ENCODE measurements at places on chromosomes 16 and 17.

DNA sequence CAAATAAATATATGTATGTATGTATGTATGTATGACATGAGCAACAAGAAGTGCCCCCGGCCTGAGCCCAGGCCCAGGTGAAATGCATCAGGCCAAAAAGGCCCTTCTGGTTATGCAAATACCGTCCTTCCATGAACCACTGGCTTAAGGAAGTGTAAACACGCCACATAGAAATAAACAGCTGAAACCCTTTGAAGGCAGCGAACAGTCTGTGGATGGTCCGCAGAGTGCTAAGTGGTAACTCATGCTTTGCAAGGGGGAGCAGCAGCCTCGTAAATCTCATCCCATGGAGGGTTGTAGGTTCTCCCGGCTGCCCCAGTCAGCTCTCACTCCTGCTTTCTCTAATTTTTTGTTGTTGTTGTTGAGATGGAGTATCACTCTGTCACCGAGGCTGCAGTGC, 36.7 kb downstream of the COTL1 start:
- no peak overlapping the region for H3K4me3 ChIP-seq
- no peak for DNase-seq
- no peak overlapping the region for H3K27ac ChIP-seq
- no peaks in the 10 kb centered on the region for H3K27me3 ChIP-seq

DNA sequence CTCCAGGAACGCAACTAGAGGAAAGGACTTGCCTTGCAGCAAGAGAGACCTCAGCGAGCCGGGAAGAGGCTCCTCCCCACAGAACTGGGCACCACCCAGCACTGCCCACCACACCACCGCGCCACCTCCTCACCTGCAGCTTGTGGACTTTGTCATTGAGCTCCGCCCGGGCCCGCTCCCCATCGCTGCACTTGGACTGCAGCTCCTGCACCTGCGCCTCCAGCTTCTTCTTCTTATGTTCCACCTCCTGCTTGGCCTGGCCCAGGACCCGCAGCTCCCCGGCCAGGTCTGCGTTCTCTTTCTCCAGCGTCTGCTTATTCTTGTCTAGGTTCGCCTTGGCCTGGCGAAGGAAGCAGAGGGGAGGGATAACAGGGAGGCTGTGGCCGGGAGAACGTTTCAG, 76.7 kb downstream of the NDE1 start:
- DNase-seq: no peak
- H3K4me1 ChIP-seq: no peaks in the 10 kb centered on the region
- H3K36me3 ChIP-seq: peaks cover 13% of the 10 kb centered on the region

DNA sequence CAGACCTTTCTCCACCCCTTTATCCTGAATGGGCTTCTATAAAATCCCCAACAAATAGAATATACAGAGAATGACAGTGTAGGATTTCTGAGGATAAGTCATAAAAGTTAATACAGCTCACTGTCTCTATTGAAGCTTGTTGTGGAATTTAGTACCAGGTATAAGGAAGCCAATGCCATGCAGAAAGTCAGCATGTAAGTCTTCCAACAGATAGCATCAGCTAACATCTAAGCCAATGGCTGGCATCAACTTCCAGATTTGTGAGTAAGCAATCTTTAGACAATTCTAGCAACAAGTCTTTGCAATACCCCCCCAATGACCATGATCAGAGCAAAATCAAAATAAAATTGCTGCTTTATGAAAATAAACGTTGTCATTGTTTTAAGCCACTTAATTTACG, 22.5 kb upstream of the LRRC37A3 start:
- no peaks in the 10 kb centered on the region for H3K27me3 ChIP-seq
- H3K36me3 ChIP-seq: no peaks in the 10 kb centered on the region
- no peak overlapping the region for H3K27ac ChIP-seq
- H3K4me3 ChIP-seq: no peak overlapping the region

GRCh38 chr17:82845163-82845807, 5.5 kb upstream of the ZNF750 start:
- no peak overlapping the region for H3K4me3 ChIP-seq
- peak overlapping the region; percentile 76 for H3K27ac ChIP-seq
- no peaks in the 10 kb centered on the region for H3K27me3 ChIP-seq
- H3K36me3 ChIP-seq: peaks cover 8% of the 10 kb centered on the region
- no peak for DNase-seq

- H3K27ac ChIP-seq: no peak overlapping the region
- DNase-seq: no peak
- no peak overlapping the region for H3K4me3 ChIP-seq
- H3K27me3 ChIP-seq: no peaks in the 10 kb centered on the region
- H3K36me3 ChIP-seq: peaks cover 4% of the 10 kb centered on the region
Measured at GRCh38 chr17:50953831-50954601, 87.9 kb upstream of the TOB1 start.

GRCh38 chr16:84059111-84059510, 16.5 kb upstream of the SLC38A8 start:
- H3K27ac ChIP-seq: no peak overlapping the region
- no peak for DNase-seq
- peaks cover 81% of the 10 kb centered on the region for H3K36me3 ChIP-seq
- no peak overlapping the region for H3K4me3 ChIP-seq
- no peaks in the 10 kb centered on the region for H3K27me3 ChIP-seq
- H3K4me1 ChIP-seq: no peaks in the 10 kb centered on the region

- H3K4me1 ChIP-seq: no peaks in the 10 kb centered on the region
- no peaks in the 10 kb centered on the region for H3K27me3 ChIP-seq
- H3K27ac ChIP-seq: no peak overlapping the region
- no peak overlapping the region for H3K4me3 ChIP-seq
Measured at GRCh38 chr16:88927010-88927409, 50.0 kb downstream of the CBFA2T3 start.

- no peak overlapping the region for H3K27ac ChIP-seq
- H3K4me3 ChIP-seq: no peak overlapping the region
- DNase-seq: no peak
- H3K36me3 ChIP-seq: peaks cover 3% of the 10 kb centered on the region
- H3K4me1 ChIP-seq: peaks cover 1% of the 10 kb centered on the region
Measured at GRCh38 chr17:72687886-72688285, 404.6 kb downstream of the SLC39A11 start.

DNA sequence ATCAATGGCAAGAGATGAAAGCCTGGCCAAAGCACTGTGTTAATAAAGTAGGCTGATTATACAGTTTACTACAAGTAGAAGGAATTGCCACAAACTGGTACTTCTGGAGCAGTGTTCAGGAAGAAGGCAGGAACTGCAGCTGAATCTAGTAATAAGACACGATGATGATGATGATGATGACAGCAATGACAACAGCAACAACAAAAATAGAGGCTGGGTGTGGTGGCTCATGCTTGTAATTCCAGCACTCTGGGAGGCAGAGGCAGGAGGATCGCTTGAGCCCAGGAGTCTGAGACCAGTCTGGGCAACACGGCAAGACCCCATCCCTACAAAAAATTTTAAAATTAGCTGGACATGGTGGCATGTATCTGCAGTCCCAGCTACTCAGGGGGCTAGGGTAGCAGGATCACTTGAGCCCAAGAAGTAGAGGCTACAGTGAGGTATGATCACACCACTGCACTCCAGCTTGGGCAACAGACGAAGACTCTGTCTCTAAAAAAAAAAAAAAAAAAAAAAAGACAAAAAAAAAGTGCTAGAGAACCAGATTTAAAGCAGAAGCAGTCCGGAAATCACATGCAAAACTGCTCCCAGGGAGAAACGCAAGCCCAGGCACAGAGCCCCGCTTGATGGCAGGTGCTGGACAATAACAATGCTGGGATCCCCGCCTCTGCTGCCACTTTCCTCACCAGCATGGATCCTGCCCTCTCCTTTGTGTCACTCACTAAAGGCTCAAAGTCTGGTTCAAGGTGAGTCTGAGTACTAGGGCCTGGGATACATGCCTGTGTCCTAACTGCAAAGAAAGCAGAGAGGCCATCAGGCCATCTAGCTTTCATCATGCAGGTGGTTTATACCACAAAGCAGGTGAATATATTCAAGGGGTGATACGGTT, 44.8 kb downstream of the CPPED1 start:
- H3K4me1 ChIP-seq: no peaks in the 10 kb centered on the region
- no peak overlapping the region for H3K27ac ChIP-seq
- no peaks in the 10 kb centered on the region for H3K27me3 ChIP-seq

DNA sequence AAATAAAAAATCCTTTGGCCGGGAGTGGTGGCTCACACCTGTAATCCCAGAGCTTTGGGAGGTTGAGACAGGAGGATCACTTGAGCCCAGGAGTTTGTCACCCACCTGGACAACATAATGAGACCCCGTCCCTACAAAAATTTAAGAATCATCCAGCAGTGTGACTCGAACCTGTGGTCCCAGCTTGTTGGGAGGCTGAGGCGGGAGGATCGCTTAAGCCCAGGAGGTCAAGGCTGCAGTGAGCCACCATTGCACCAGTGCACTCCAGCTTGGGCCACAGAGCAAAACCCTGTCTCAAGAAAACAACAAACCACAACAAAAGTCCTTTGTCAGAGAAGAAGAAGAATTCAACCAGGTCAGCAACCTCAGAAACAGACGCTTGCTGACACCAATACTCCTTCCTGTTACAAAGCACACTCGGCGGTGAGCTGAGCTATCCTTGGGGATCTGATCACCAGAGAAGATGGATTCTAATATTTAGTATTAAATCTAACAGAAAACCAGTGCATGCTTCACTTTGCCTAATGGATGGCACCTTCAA, 12.9 kb upstream of the PVALEF start:
- H3K36me3 ChIP-seq: no peaks in the 10 kb centered on the region
- H3K27ac ChIP-seq: no peak overlapping the region
- H3K27me3 ChIP-seq: peaks cover 11% of the 10 kb centered on the region
- no peak for DNase-seq
- no peak overlapping the region for H3K4me3 ChIP-seq

DNA sequence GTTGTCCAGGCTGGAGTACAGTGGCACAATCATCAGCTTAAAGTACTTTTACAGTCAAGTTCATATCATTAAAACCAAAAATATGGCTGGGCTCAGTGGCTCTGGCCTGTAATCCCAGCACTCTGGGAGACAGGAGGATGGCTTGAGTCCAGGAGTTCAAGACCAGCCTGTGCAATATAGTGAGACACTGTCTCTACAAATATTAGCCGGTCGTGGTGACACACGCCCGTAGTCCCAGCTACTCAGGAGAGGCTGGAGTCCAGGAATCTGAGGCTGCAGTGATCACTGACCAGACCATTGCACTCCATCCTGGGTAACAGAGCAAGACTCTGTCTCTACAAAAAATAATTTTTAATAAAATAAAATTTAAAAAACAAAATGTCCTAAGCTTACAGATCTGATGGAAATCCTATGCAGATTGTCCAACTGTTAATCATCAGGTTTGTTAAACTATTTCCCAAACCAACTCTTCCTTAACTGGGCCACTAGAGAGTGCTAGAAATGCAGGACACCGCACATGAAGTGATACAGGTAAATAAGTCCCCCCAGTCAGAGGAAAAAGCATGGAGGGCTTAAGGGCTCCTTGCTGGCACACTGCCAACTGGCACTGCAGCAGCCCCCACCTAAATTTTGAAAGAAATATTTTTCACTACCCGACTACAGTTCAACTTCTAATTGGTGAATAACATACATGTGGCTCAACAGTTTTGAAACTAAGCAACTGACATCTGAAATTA, 2.8 kb downstream of the USP22 start:
- H3K4me1 ChIP-seq: peaks cover 39% of the 10 kb centered on the region
- H3K27ac ChIP-seq: peak overlapping the region; percentile 95
- no peak for DNase-seq
- H3K4me3 ChIP-seq: peak overlapping the region; percentile 99
- H3K36me3 ChIP-seq: peaks cover 25% of the 10 kb centered on the region

GRCh38 chr17:42354956-42355843, 33.0 kb downstream of the STAT3 start:
- H3K4me1 ChIP-seq: peaks cover 18% of the 10 kb centered on the region
- no peaks in the 10 kb centered on the region for H3K27me3 ChIP-seq
- no peak overlapping the region for H3K27ac ChIP-seq
- DNase-seq: no peak

DNA sequence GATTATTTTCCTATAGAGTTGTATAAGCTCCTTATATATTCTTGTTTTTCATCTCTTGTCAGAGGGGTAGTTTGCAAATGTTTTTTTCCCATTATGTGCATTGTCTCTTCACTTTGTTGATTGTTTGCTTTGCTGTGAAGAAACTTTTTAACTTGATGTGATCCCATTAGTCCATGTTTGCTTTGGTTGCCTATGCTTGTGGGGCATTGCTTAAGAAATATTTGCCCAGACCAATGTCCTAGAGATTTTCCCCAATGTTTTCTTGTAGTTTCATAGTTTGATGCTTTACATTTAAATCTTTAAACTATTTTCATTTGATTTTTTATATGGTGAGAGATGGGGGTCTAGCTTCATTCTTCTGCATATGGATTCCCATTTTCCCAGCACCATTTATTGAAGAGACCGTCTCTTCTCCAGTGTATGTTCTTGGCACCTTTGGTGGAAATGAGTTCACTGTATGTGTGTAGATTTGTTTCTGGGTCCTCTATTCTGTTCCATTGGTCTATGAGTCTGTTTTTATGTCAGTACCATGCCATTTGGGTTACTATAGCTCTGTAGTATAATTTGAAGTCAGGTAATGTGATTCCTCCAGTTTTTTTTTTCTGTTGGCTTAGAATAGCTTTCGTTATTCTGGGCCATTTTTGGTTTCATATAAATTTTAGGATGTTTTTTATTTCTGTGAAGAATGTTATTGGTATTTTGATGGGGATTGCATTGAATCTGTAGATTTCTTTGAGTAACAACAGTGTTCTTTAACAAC, 165.8 kb downstream of the ABCA8 start:
- H3K4me3 ChIP-seq: no peak overlapping the region
- peaks cover 39% of the 10 kb centered on the region for H3K27me3 ChIP-seq
- no peak overlapping the region for H3K27ac ChIP-seq
- no peak for DNase-seq
- H3K36me3 ChIP-seq: no peaks in the 10 kb centered on the region
- no peaks in the 10 kb centered on the region for H3K4me1 ChIP-seq

DNA sequence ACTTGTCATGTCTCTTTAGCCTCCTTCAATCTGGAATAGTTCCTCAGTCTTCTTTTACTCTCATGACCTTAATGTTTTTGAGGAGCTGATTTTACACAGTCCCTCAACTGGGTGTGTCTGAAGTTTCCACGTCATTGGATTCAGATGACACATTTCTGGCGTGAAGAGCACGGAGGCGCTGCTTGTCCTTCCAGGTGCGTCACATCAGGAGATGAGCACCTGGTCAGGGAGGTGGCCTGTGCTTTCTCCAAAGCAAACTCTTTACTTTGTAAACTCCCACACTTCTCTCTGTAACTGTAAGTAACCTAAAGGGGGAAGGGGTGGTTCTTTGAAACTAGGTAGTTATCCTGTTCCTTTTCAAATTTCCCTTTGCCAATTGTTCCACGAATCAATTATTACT, 52.5 kb upstream of the MNT start:
- peaks cover 6% of the 10 kb centered on the region for H3K4me1 ChIP-seq
- H3K4me3 ChIP-seq: no peak overlapping the region
- H3K36me3 ChIP-seq: peaks cover 16% of the 10 kb centered on the region

GRCh38 chr17:63498626-63499195, 21.9 kb downstream of the ACE start:
- H3K4me1 ChIP-seq: no peaks in the 10 kb centered on the region
- no peaks in the 10 kb centered on the region for H3K36me3 ChIP-seq
- H3K4me3 ChIP-seq: no peak overlapping the region
- DNase-seq: no peak

Measured in effector memory CD8-positive, alpha-beta T cell (primary cell).